ENCODE measurements at places on chromosomes 3 and 15. TPM values are rescaled to one million over a fixed set of nuclear protein-coding genes. Genes with fewer than 3 reads are reported as not detected.

The LRRIQ4 gene
- not detected for polyA plus RNA-seq

The SIDT1 gene
- 1.7 TPM for polyA plus RNA-seq

The CILP gene
- 20.6 TPM for polyA plus RNA-seq

The DNAH12 gene
- 0.50 TPM for polyA plus RNA-seq

- DNase-seq: no peak
These were observed 64.4 kb upstream of the SNRPA1 start for GRCh38 chr15:101359365-101359947.

DNA sequence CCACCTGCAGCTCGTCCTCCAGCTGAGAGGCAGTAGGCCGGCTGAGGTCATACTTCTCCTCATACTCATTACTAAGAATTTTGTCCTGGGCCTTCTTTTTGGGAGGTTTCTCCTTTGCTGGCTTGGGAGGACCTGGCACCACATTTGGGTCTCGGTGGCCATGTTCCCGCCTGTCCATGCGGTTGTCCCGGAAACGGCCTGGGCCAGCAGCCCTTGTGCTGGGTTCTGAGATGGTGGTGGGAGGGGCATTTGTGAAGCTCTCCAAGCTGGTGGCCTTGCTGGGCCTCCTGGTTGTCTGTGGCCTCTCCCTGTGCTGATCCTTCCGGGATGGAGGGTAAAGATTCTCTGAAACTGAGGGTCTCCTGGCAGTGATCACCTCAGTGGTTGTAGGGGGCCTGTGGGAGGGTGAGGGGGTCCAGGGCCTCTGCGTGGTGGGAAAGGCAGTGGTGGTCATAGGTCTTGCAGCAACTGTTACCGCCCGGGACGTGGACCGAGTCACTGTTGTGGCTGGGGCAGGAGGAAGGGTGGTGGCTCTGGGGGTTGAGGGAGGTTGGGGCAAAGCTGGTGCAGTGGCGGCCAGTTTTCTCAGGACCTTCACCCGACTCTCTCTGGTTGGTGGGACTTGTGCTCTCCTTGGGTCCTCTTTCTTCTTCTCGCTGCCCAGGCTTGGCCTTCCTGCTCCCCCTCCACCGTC is 2.5 kb downstream of the CCDC80 start:
- no peak for DNase-seq

- DNase-seq: no peak
These were observed 236.6 kb downstream of the SOX2 start for GRCh38 chr3:181948286-181948685.

- peak; percentile 72 for DNase-seq
These were observed at the start of gene UBA7 for GRCh38 chr3:49813497-49814174. UBA7 (minus strand) TSS chr3:49813953; CDS start chr3:49813787, 166 bp downstream.

DNA sequence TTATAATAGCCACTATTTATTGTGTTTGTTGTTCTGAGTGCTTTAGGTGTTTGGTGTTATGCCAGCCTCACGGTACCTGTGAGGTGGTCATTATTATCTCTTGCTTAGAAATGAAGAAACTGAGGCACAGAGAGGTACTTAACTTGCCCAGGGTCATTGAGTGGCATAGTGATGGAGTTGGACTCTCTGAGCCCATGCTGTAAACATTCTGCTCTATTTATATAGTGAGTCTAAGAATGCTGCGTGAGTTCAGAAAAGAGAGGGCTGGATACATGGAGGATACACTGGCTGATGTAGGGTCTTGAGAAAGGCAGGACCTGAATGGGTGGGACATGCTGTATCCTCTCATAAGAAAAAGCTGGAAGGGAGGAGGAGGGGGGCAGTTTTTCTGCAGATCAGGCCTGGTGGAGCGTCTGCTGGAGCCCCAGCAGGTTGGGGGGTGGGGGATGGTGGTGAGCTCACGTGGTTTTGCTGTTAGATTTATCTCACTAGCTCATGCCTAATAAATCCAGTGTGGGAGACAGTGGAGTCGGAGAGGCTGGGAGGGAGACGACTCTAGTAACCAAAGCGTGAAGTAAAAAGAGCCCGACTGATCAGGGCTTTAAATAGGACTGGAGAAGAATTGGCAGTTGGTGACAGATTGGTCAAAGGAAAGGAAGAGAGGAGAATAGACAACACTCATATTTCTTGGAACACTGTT is 16.0 kb downstream of the MED12L start:
- no peak for DNase-seq

The INSYN1 gene
- polyA plus RNA-seq: 4.3 TPM

- no peak for DNase-seq
These were observed 255.9 kb upstream of the CMC1 start for GRCh38 chr3:27985369-27986035.

DNA sequence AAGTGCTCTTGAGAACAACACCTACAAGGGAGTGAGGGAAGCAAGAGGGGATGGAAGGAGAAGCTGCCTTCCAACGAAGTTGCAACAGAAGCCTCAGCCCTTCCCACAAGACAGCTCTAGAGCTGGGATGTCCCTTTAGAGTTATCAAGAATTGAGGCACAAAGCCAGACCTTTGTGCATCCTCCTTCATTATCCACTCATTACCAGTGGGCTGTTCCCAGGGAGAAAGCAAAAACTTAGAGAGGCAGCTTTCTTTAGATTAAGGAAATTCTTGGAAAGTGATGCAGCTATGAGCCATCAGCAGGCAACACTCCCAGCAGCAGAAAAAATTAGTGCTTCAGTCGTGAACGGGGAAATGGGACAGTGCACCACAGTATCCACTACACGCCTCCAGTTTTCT is 10.6 kb upstream of the CD96 start:
- DNase-seq: no peak

The LOXL1 gene
- polyA plus RNA-seq: 35.3 TPM

- DNase-seq: no peak
These were observed 9.0 kb downstream of the IGDCC4 start for GRCh38 chr15:65413760-65414144.

The FYCO1 gene
- polyA plus RNA-seq: 39.9 TPM

The MOBP gene
- 0.05 TPM for polyA plus RNA-seq

- DNase-seq: no peak
These were observed 891.9 kb upstream of the CADM2 start for GRCh38 chr3:84066915-84067314.

- DNase-seq: no peak
These were observed 21.7 kb downstream of the HERC1 start for GRCh38 chr15:63811942-63812550.

The ATP6V1A gene
- polyA plus RNA-seq: 14.7 TPM

The CNTN6 gene
- 0.59 TPM for polyA plus RNA-seq

- no peak for DNase-seq
These were observed 212.9 kb downstream of the CD47 start for GRCh38 chr3:107877936-107878335.

The CSPG5 gene
- polyA plus RNA-seq: 1.6 TPM

DNA sequence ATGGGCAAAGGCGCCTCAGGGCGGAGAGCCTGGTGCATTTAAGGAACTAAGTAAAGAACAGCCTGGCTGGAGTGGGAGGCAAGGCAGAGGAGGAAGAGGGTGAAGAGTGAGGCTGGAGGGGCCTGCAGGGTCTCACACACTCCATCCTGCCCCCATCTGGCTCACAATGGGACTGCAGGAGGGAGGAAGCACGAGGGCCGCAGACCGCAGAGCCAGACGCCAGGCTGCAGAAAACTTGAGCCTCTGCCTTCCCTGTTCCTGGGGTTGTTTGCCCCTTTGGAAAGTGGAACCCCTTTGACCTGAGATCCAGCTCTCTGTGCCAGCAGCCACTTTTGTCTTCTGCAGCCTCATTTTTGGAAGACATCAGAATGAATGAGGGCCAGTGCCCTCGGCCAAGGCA is 138.0 kb downstream of the SRGAP3 start:
- no peak for DNase-seq

GRCh38 chr15:90598031-90598577 is 68.4 kb downstream of the CRTC3 start:
- DNase-seq: no peak

- no peak for DNase-seq
These were observed 124.8 kb downstream of the LIPC start for GRCh38 chr15:58556541-58556940.

- no peak for DNase-seq
These were observed 231.9 kb upstream of the SEMA6D start for GRCh38 chr15:47485419-47485818.

- DNase-seq: no peak
These were observed 39.2 kb downstream of the RFT1 start for GRCh38 chr3:53091011-53091410.

DNA sequence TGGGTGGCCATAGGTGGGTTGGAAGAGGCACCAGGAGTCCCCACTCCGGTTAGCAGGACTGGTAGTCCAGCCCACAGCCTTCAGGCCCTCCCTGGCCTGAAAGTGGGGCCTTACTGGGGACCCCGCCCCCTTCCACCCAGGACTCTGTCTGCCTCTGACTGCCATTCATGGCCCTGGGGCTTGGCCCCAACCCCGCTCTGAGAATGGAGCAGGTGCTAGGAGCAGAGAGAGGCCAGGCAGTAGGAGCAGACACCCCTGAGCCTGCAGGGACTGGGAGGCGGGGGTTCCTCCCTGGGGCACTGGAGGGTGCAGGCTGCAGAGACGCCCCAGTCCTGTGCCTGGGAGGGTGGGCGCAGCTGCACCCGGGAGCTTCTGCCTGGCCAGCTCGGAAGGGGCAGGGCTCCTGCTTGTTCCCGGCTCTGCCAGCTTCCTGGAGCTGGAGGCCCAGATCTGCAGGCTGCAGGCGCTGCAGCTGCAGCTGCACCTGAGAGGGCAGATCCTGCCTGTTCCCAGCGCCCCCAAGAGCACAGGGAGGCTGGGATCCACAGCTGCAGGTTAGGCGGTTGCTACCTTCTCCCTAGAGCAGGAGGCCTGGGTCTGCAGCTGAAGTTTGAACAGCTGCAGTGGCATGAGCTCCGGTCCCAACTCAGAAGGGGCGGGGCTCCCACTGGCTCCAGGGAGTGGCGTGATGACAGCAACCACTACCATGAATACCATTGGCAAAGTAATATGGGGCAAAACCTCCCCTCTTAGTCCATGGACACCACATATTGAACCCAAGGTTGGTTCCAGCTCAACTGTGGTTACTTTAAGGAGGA is 194.7 kb downstream of the SQOR start:
- peak; percentile 3 for DNase-seq

DNA sequence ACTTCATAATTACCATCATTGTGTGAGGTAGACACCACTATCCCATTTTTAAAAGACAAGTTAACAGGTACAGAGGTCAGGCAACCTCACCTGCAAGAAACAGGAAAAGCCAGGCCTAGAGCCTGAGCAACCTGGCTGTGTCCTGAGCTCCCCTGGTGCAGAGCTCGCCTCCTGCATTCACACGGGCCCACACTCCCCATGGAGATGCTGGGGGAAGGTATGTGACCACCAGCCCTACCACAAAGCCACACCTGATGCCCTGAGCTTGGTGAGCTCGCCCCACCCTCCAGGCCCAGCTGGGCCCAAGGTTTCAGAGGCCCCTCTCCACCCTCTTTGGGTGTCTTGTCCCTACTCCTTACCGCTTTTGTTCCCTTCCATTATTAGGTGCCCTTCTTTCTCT is 1.2 kb upstream of the EFCAB12 start:
- no peak for DNase-seq

- peak; percentile 52 for DNase-seq
These were observed 111.0 kb upstream of the KLF13 start for GRCh38 chr15:31215490-31216214.

The SERPINI2 gene
- 0.36 TPM for polyA plus RNA-seq

DNA sequence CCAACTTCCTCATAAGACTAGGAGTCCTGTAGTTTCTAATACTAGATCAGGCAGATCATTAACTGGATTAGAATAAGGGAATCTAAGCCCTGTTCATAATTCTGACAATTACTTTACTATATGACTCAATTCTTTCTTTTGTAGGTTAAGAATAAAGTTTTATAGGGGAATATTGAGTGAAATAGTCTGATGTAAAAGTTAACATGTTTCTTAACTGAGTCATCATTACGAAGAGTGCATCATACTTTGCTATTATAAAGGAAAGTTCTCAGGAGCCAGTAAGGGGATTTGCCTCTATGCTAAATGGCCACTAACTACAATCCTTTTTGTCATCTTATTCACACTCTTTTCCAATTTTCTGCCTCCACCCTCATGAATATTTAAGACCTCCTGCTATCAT is 63.1 kb downstream of the POLQ start:
- DNase-seq: no peak

DNA sequence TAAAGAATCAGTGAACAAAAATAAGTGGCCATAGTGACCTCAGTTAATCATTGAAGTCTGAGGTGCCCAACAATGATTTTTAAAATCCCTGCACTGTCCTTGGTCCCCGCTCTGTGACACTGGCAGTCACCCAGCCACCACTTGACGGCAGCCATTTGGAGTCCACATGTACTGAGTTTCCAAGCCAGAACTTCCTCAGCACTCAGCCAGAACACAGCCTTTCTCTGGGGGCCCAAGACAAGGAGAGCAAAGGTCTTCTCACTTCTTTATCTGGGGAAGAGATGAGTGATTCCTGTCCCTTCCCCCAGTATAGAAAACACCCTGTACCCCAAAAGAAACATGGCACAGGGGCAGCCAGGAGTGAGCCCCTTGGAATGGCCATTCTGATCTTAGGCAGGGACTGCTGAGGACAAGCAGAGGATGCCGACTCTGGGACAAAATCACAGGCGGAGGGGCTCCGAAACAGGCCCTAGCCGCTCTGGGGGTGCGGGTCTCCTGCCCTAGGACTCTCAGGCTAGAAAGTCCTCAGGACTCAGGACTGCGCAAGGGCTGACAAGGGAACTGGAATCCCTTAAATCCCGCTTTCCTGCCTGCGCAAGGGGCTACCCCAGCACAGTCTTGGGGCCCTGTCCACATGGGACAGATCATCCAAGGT is 12.8 kb downstream of the PAK6 start:
- DNase-seq: no peak

GRCh38 chr15:76912430-76912829 is 7.3 kb upstream of the SCAPER start:
- no peak for DNase-seq

GRCh38 chr15:42035435-42035761 is 14.6 kb upstream of the PLA2G4E start:
- no peak for DNase-seq

DNA sequence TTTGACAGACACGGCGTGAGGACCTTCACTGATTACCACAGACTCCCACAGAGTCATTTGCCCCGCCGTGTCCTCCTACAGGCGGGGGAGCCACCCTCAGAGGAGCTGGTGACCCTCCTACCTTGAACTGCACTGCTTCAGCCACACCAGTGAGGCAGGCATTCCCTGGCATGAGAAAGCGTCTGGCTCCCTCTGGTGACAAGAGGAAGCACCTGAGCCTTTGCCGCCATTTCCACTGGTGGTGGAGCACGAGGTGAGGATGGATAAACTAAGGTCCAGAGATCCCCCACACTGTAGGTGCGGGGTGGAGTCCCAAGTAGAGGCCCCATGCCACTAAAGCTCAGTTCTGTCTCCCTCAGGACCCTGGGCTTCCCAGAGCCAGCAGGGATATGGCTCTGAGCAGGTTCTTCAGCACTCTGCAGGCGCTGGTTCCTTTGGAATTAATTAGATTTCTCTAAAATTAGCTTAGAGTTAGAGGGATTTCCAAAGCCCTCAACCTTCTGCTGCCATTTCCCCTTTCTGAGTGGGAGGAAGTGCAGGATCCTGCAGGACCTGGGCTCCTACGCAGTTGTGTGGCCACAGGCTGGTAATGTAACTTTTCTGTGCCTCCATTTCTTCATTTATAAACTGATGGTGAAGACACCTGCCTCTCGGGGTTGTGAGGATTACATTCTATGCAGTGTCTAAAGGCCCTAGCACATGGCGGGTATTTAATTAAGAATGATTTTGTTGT is 224.0 kb downstream of the SLCO3A1 start:
- DNase-seq: peak; percentile 45

- DNase-seq: no peak
These were observed 35.4 kb downstream of the RBP2 start for GRCh38 chr3:139440639-139441556.

- DNase-seq: no peak
These were observed 154.1 kb upstream of the LPP start for GRCh38 chr3:187999821-188000220.

- DNase-seq: no peak
These were observed 298.0 kb upstream of the PROK2 start for GRCh38 chr3:72082776-72083462.

The PDZRN3 gene
- polyA plus RNA-seq: 91.6 TPM

Data from hindlimb muscle (tissue), 1 donor.